Renal cortex interstitium (tissue), 15 donors: ENCODE measurements at places on chromosomes 11 and 22.

DNA sequence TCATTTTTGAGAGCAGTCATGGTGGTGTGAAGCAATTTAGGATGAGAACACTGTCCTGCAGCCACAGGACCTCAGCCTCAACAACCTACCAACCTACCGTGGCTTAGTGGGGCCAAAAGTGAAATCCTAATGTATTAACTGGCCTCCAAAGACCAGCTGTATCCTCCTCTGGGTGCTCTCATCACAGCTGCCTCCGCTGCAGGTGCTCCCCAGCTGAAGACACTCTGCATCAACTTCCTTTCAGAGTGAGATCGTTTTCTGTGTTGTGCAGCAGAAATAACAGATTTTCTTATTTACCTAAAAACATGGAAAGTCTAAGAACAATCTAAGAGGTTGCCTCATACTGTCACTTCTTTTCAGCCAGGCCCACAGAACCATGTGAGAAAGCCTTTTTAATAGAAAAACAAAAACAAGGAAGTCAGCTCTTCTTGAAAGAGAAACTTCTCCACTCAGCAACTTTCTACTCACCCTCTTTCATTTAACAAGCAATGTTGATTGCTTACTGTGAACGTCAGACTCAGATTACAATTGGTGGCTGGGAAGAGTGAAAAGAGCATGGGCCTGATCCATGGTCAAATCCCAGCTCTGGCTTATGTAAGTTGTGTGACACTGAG is 136.1 kb downstream of the TENM4 start:
- DNase-seq: no peak

GRCh38 chr22:41762980-41763779 is 37.3 kb upstream of the CCDC134 start:
- no peak for DNase-seq

DNA sequence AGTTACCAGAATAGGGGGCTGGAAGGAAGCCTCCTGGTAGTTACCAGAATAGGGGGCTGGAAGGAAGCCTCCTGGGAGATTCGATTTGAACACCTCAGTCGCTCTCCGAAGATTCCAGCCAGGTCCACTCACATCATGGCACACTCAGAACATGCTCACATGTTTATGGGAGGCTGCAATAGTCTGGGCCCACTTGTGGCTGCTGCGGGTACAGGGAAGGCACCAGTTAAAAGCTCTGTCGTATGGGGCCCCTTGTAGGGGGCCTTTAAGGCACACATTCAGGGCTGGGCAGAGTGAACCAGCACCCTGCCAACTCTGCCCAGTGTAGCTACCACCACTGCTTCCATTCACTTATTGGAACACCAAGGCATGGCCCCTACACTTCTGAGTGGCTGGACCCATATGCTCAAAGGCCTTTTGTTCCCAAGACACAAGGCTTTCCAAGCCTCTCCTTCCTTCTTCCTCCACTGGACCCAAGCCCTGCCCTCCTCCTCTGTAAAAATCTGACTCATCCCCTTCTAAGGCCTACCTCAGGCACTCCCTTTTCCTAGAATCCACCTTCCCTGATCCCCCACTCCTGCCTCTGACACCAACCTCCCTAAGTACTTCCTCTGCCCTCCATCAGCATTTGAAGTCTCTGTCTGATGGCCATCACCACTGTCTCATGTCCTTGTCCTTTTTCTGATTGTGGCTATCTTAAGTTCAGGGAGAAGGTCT is 28.0 kb downstream of the USP35 start:
- no peak for DNase-seq

DNA sequence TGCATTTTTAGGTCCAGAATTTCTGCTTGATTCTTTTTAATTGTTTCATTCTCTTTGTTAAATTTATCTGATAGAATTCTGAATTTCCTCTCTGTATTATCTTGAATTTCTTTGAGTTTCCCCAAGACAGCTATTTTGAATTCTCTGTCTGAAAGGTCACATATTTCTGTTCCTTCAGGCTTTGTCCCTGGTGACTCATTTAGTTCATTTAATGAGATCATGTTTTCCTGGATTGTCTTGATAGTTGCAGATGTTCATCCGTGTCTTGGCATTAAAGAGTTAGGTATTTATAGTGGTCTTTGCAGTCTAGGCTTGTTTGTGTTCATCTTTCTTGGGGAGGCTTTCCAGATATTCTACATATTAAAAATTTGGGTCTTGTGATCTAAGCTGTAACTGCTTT is 694.8 kb upstream of the CCDC179 start:
- no peak for DNase-seq
